ENCODE measurements at places on chromosomes 7 and 10. TPM values are rescaled to one million over a fixed set of nuclear protein-coding genes. Genes with fewer than 3 reads are reported as not detected.

Gene TRIM50
- not detected for total RNA-seq

Gene CCDC3
- total RNA-seq, result 15.0 TPM

Gene NUTM2E
- 0.89 TPM for total RNA-seq

Gene PILRB
- 38.7 TPM for total RNA-seq

Gene NAT16
- not detected for total RNA-seq

Gene FIS1
- 151 TPM for total RNA-seq

Gene CYP2W1
- total RNA-seq, result not detected

Gene EXOC4
- 99.9 TPM for total RNA-seq

Gene CNPY1
- not detected for total RNA-seq
